ENCODE measurements at places on chromosomes 12 and 14.

DNA sequence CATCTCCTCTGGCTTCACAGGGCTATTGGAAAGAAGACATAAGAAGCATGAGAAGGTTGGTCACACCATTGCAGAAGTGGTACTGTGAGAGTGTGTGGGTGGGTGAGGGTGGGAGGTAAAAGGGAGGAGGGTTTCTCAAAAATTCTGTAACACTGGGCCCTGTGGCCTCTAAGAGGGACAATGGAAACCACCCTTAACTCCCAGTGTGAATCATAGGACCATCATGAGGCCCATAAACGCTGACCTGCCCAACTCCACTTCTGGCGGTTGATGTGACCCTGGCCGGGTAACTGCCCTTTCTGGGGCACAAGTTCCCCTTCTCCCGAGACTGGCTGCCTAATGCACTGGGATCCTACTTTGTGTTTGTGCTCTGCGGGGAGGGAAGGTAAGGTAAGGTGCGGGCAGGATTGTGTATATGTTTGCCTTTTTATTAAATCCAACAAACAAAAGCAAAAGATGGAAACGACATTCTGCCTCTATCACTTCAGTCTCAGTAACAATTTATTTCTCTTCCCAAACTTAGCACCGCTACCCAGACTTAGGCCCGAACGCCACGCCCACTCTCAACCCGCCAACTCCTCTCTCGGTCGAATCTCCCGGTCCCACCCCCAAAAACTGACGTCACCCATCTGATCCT lies 551 bp downstream of the METTL1 start:
- DNase-seq, result peak; percentile 76

- DNase-seq, result no peak
These were observed 170.6 kb downstream of the OTOGL start for GRCh38 chr12:80269803-80270552.

- DNase-seq, result no peak
These were observed 185.8 kb upstream of the SOX5 start for GRCh38 chr12:24135158-24135850.

DNA sequence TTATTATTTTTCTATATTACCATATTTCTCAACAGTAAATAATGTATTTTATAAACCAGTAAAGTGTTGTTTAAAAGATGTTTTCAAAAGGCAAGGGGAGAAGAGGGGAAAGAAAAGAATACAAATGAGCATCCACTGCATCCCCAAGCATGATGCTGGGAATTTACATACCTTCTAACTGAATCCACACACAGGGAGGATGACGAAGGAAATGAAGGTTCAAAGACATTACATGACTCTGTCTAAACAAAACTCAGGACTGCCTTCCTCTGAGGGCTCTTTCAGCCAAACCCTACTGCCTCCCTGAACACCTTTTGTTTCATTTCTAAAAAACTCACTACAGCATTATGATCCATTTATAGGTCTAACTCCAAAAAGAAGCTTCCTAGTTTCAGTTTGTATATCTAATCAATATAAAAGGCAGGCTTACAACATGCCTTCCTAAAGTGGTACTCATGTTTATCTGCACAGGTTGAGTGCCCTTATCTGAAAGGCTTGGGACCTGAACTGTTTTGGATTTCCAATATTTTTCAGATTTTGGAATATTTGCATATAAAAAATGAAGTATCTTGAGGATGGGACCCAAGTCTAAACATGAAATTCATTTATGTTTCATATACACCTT lies 30.3 kb downstream of the DICER1 start:
- DNase-seq, result no peak

DNA sequence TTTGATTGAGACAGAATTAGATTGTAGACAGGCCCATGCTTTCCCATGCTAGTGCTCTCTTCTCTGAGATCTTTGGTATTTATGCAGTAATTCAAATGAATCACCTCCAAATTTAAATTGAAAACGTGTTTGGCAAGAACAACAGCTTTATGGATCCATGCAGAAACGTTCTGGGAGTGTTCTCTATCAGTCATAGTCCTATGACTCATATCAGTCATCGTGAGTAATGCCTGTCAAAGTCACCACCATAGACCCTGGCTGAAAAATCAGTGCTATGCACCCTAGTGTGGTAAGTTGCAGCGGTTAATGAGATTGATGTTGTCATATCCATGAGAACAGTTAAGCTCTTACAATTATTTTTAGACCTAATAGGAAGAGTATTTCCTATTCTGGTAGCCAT lies 90.1 kb upstream of the FOXG1 start:
- DNase-seq, result no peak

DNA sequence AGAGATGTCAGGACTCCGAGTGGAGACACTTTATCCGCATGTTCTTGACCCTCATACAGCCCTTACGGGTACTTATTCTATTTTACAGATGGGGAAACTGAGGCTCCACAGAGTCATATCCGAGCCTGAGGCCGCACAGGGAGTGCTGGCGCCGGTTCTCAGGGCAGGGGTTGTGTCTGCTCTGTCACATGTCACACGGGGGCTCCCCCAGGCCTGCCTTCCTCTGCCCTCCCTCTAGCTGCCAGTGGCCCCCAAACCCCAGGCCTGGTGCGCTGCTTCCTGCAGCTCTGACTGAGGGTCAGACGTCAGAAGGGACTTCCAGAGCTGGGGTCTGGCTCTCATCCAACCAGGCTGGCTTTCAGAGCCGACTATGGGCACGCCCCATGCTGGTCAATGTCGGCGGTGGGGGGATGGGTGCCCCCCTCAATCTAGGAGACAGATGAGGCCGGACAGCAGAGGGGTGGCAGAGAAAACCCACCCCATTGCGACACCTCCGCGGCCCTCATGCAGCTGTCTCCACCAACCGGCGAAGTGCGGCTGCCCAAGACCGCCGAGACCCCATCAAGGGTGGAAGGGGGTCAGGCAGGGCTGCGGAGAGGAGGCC lies 811 bp upstream of the INF2 start:
- no peak for DNase-seq

GRCh38 chr12:109304485-109304884 lies 4.6 kb downstream of the FOXN4 start:
- DNase-seq, result no peak

DNA sequence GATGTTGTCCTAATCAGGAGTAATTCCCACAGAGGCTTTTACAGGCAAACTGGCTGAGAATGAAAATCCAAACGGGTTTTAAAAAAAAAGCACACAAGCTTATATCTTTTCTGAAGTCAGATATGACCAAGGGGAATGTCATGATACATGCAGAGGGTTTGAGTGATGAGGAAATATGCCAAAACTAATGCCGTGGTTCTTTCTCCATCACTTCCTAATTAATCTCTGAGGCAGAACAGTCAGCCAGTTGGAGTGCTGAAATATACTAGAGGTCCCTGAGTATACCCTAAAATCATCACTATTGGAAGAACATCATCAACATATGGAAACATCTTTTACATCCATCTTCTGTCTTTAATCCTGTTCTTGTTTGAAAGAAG lies 160.8 kb upstream of the FAR2 start:
- no peak for DNase-seq

GRCh38 chr14:104865631-104866441 lies 768 bp downstream of the CEP170B start:
- DNase-seq, result no peak

- DNase-seq, result no peak
These were observed 168.7 kb upstream of the PDZRN4 start for GRCh38 chr12:41019461-41019860.

- DNase-seq, result no peak
These were observed 70.3 kb downstream of the RIMBP2 start for GRCh38 chr12:130645751-130646150.

DNA sequence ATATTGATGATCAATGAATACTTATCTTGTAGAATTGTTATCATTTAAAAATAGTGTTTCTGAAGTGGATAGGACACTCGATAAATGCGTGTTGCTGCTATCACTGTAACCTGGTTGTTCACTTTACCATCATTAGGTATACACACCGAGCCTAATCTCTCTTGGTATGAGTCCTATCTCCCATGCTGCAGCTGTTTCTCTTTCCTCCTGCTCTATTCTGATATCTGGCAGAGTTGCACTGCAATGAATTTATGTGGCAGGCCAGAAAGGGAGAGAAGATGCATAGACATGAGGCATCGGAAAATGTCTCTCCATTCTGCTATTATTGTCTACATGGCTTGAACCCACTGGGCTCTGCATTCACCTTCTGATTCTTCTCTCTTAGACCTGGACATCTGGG lies 26.7 kb downstream of the KCNK10 start:
- DNase-seq, result no peak

DNA sequence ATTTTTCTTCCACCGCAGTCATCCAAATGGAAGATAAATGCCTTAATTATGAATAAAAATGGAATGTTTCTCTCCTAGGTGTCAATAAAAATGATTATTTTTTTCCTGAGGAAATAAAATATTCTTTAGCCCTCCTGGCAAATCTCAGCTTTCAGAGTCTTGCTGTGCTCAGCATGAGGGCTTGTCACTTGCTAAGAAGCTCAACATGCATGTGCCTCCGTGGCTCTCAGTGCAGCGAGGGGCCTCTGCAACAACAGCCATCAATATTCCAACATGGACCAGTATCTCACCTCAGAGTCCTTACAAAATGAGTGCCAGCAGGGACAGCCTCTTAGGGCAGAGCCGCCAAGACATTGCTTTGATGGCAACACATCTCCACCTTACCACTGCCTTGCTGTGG lies 159.5 kb upstream of the TMPO start:
- no peak for DNase-seq

DNA sequence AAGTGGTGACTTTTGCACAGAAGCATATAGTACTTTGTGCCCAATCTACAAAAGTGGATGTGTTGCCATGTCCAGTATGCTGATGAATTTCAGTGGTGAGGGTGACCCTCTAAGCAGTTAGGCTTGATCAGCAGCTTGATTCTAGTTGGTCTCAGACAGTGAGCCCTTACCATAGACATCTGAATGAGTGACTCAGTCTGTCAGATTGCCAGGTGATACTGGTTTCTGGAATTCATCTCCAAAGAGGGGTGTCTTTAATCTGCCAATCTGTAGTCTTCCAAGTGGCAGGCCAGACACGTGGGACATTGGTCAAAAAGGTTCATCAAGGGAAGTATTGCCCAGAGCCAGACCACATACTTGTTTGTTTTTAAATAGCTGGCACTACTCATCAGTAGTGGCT lies 187.4 kb upstream of the SLC16A7 start:
- DNase-seq, result no peak

- DNase-seq, result no peak
These were observed 606 bp downstream of the TNFAIP2 start for GRCh38 chr14:103123634-103124500.

GRCh38 chr12:2119266-2119665 lies 66.5 kb downstream of the CACNA1C start:
- no peak for DNase-seq

- DNase-seq, result no peak
These were observed 28.3 kb downstream of the DUSP16 start for GRCh38 chr12:12534166-12534866.

DNA sequence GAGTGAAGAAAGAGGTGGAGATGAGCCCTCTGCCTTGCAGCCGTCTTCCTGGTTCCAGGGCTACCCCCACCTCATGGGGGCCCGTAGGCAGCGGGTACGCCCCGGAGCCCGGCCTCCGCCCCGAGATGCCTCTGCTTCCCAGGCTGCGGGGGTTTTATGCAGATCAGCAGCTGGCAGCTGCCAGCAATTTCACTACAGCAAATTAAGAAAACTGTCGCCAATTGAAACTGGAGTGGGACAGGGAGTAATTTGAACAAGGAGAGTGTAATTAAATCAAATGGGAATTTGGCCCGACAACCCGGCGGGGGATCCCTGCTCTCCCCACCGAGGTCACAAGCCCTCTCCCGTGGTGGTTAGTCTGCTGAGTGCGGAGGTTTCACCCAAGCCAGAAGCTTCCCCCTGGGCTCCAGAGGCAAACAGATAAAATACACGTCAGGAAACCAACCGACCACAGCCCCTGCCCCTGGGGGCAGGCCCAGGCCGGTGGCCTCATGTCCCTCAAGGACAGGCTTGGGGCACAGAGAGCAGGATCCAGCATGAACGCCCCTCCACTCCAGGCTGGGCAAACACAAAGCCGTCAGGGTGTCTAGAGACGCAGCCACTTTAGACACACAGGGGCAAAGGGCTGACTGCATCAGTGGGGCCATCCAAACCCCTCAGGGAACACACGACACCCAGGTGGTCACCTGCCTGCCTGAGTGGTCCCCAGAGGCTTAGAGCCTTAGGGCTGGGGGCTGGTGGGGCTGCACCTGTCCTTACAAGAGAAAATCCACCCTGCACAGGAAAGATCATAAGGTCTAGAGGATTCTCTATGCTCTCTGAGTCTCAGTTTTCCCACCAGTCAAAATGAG lies 53.8 kb downstream of the TESC start:
- no peak for DNase-seq

DNA sequence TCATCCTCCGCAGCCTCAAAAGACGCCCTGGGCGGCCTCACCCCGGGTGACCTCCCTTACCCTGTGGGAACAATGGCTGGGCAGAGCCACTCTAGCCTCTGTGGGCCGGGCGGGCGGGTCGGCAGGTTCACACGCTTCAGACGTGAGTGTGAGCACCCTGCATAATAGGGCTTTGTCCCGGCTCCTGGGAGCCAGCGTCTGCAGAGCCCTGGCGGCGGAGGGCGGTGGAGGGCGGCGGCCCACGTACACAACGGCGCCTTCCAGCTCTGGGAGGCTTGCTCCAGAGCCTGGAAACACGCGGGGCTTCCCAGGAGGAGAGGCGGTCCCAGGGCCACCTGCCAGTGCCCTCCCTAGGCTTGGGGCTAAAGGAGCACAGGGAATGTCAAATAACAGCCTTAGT lies 205.6 kb downstream of the BCL11B start:
- no peak for DNase-seq

- DNase-seq, result no peak
These were observed 57.7 kb upstream of the DLK1 start for GRCh38 chr14:100669011-100669412.

GRCh38 chr12:46843811-46844210 lies 18.0 kb upstream of the SLC38A4 start:
- no peak for DNase-seq

- no peak for DNase-seq
These were observed 68.6 kb downstream of the EP400 start for GRCh38 chr12:132018193-132018916.

- peak; percentile 44 for DNase-seq
These were observed 2.7 kb downstream of the SDR9C7 start for GRCh38 chr12:56931474-56931978.

- no peak for DNase-seq
These were observed 5.9 kb downstream of the DHRS2 start for GRCh38 chr14:23641915-23642588.

GRCh38 chr12:83434600-83434999 lies 747.9 kb downstream of the TMTC2 start:
- no peak for DNase-seq

GRCh38 chr12:130617219-130617618 lies 98.9 kb downstream of the RIMBP2 start:
- no peak for DNase-seq

GRCh38 chr12:51307655-51308593 lies 16.1 kb downstream of the BIN2 start:
- no peak for DNase-seq

- DNase-seq, result no peak
These were observed 71.3 kb downstream of the FLRT2 start for GRCh38 chr14:85601246-85601645.

DNA sequence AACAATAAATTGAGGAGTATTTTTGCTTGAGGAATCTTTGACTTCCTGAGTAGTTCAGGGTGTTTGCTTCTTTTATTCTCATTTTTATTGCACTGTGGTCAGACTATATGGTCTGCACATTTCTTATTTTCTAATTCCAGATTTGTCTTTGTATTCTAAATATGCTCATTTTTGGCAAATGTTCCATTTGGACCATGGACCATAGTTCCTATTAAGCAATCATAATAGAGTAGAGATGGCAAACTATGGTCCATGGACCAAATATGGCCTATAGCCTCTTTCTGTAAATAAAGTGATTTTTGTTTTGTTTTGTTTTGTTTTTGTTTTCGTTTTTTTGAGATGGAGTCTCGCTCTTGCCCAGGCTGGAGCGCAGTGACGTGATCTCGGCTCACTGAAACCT lies 2.1 kb downstream of the GPRC5A start:
- no peak for DNase-seq
